Spleen (tissue), 13 donors: ENCODE measurements at places on chromosomes 6 and 20. TPM values are rescaled to one million over a fixed set of nuclear protein-coding genes. Genes with fewer than 3 reads are reported as not detected.

GRCh38 chr20:25000268-25000801, 7.8 kb upstream of the APMAP start:
- peak; percentile 24 for DNase-seq

GRCh38 chr6:48817333-48818051, 645.6 kb downstream of the MMUT start:
- DNase-seq: no peak

DNA sequence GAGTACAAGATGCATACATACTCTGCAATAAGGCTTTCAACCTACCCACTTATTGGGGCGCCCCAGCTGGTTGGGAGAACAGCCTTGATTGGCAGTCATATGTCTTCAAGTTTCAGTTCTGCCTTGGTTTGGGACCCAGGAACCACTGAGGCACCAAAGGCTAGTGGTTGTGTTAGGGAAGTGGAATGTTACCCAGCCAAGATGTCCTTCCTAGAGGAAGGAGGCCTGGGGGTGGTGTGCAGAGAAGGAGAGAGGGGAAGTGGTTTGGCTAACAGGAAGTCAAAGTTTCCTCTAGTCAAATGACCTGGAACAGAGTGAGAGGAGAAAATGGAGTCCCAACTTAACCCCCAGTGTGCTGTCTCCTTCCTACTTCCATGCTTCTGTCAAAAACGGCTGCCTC, 59.4 kb downstream of the CD164 start:
- DNase-seq: no peak

Gene NRN1
- 6.9 TPM for polyA plus RNA-seq

- DNase-seq: no peak
These were observed 16.2 kb upstream of the ADRM1 start for GRCh38 chr20:62286493-62287064.

Gene GLP1R
- not detected for polyA plus RNA-seq

Gene NAA20
- 68.4 TPM for polyA plus RNA-seq

DNA sequence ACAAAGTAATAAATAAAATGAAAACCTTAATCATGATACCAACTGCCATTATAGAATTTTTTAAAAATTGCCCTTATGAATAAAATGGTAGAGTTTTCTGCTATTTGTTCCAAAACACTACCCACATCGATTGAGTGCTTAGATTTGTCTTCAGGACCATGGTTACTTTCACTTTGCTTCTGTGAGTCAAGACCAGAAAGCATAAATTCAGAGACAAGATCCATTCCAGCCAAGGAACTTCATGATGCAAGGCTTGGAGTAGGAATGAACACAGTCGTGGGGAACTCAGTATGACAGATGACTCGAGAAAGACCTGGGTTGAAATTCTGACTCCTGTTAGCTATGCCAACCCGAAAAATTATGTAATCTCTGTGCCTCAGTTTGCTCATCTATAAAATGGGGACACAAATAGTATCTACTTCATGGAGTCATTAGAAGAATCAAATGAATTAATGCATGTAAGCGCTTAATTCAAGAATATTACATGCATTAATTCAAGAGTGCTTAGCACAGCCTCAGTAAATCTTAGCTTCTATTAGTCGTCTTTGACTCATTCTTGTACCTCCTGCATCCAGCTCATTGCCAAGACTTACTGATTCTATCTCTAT, 72.5 kb upstream of the MYLIP start:
- no peak for DNase-seq

Gene NRSN1
- polyA plus RNA-seq: not detected

Gene HEY2
- polyA plus RNA-seq: 0.59 TPM

DNA sequence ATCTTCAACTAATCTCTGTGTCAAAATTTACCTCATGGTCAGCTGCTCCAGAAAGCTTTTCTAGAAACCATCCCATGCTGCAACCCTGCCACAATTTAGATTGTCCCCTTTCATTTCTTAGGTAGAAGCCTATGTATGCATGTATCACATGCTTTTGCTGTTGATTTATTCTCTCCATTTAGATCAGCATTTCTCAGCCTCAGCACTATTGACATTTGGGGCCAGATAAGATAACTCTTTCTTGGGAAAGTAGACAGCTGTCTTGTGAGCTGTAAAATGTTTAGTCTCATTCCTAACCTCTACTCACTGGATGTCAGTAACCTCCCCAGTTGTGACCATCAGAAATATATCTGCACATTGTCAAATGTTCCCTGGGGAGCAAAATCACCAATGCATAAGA, 99.0 kb downstream of the PLCB1 start:
- DNase-seq: no peak

DNA sequence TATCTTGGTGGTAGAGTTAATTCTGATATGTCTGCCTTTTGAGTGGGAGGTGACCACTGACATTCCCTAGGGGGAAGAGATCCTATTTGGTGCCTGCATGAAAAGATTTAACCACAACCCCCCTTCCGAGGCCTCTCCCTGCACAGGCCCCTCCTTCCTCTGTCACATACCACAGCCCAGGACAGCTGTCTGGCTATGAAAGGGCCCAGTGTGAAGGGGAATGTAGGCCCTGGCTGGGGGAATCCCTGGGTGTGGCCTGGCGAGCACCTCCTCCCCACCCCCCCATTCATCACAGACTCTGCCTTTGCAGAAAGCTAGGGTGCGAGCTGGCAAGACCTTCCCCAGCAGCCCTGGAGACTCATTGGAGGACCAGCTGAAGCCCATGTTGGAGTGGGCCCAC, 27.4 kb upstream of the MAPRE1 start:
- no peak for DNase-seq

Gene OGFR
- 127 TPM for polyA plus RNA-seq

Gene TNXB
- 32.5 TPM for polyA plus RNA-seq

DNA sequence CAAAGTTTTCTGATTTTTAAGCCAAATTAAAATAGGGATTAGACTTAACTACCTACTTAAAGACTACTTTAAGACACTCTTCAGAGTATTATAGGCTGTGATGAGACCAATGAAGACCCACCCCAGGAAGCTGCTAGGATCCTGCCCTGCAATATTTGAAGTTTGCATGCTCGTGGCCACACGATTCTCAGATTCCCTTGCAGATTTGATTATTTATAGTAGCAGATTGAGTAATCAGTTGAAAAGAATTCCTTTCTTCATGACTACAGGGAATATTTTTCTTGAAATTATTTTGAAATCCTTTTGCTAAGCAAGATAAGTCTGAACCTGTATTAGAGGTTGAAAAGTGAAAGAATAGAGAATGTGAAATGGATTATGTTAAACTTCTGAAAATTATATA, 122.3 kb downstream of the B3GAT2 start:
- DNase-seq: no peak

Gene ABHD12
- 20.0 TPM for polyA plus RNA-seq

GRCh38 chr6:67361264-67361663, 1273.8 kb upstream of the ADGRB3 start:
- DNase-seq: no peak

GRCh38 chr6:40948570-40948969, 90.5 kb downstream of the UNC5CL start:
- DNase-seq: no peak

- no peak for DNase-seq
These were observed 64.9 kb upstream of the TGM3 start for GRCh38 chr20:2230726-2231488.

Gene BMP6
- 0.80 TPM for polyA plus RNA-seq

- no peak for DNase-seq
These were observed 2.7 kb downstream of the BCAS1 start for GRCh38 chr20:54067606-54068174.

DNA sequence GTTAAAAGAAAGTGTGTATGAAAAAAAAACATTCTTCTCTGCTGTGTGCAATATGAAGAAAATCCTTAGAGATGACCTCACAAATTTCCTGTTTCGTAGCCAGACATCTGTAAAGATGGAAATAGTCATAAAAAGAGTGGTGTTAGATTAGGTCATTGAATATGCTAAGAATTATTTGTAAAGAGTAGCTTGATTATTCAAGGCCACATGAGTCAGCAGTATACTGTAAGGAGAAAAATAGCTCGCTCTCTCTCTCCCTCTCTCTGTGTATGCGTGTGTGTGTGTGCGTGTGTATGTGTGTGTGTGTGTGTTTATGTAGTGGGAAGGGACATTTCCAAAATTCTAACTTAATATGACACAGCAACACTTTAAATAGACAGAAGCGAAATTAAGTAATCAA, 78.8 kb downstream of the PTCHD4 start:
- DNase-seq: no peak

- no peak for DNase-seq
These were observed 193.1 kb upstream of the SHLD1 start for GRCh38 chr20:5557123-5557522.
